ENCODE measurements at places on chromosomes 12 and 14. TPM values are rescaled to one million over a fixed set of nuclear protein-coding genes. Genes with fewer than 3 reads are reported as not detected.

The DNAH10 gene
- 1.2 TPM for total RNA-seq

The SERPINA9 gene
- 10.2 TPM for total RNA-seq

The MYO1A gene
- total RNA-seq: 2.3 TPM

The TTC9 gene
- total RNA-seq: 5.3 TPM

The MFAP5 gene
- 21.2 TPM for total RNA-seq

The AQP2 gene
- total RNA-seq: 0.15 TPM

The MGAT2 gene
- total RNA-seq: 8.9 TPM

GRCh38 chr14:94177806-94178205 is 3.7 kb downstream of the PPP4R4 start:
- H3K4me3 ChIP-seq: no peak overlapping the region
- peaks cover 32% of the 10 kb centered on the region for H3K4me1 ChIP-seq
- H3K27ac ChIP-seq: no peak overlapping the region
- no peaks in the 10 kb centered on the region for H3K36me3 ChIP-seq
- peaks cover 13% of the 10 kb centered on the region for H3K27me3 ChIP-seq

DNA sequence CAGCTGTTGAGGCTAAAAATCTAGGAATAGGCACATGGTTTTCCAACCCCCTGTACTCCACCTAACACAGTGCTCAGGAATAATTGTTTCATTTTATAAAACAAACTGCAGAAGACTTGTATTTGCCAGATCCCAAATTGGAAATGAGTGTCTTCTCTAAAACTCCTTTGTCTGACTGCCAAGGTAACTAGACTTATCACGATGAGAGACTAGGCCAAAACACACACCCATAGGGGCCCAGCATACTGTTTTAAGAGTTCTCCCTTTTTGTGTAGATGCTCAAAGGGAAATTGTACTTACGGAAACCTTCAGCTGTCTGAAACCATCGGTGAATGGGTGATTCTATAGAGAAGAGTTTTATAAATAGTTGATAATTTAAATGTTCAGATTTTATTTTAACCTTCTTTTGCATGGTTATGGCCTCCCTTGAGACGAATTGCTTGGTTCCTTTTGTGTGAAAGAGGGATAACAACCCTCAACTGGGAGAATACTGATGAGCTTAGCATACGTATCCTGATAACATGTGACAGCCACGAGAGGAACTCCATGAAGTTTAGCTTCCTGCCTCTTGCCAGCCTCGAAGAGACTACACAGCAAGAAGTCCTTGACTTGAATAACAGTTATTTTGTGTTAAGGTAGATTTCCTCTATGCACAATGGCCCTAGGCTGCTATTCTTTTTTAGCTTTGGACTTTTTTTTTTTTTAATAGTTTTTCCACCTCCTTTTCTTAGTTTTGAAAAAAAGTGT is 103.3 kb downstream of the PELI2 start:
- no peaks in the 10 kb centered on the region for H3K27me3 ChIP-seq
- H3K27ac ChIP-seq: no peak overlapping the region
- peaks cover 45% of the 10 kb centered on the region for H3K4me1 ChIP-seq
- H3K36me3 ChIP-seq: no peaks in the 10 kb centered on the region

DNA sequence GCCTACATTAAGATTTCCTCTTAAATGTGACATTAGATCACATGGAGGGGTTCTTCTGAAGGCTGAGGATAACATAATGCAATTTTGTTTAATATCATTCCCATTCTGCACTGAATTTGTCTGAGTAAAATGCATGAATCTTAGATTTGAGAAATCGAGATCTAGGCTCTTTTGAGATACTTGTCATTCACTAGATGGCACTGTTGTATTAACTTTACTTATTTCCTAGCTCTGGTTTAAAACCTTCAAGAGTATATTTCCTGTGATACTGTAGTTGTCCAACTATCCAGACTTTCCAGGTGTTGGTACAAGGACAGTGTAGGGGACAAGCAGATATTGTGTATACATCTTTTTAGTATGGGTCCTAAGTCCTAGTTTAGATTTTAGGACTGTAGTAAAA is 91.7 kb upstream of the SEL1L start:
- H3K36me3 ChIP-seq: no peaks in the 10 kb centered on the region
- no peaks in the 10 kb centered on the region for H3K4me1 ChIP-seq
- H3K4me3 ChIP-seq: no peak overlapping the region
- no peaks in the 10 kb centered on the region for H3K27me3 ChIP-seq
- DNase-seq: no peak

DNA sequence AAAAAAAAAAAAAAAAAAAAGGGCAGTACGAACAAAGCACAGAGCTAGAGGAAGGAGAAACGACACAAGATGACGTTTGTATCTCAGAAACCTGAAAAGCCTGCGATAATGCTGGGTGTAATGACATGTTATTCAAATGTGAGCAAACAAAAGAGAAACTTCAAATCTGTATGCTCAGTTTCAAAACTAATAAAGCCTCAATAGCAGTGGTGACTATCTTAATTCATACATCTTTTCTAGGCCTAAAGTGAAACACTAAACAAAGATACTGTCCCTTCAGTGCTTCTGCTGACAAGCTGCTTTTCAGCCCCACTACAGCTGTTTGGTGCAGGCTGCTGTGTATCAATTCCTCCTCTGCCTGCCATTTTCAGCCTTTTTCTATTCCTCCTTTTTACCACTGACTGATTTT is 15.8 kb downstream of the ITPR2 start:
- no peaks in the 10 kb centered on the region for H3K36me3 ChIP-seq
- H3K27me3 ChIP-seq: no peaks in the 10 kb centered on the region
- peak overlapping the region; percentile 35 for H3K27ac ChIP-seq
- no peak overlapping the region for H3K4me3 ChIP-seq

GRCh38 chr12:15274561-15274967 is 47.7 kb upstream of the PTPRO start:
- no peak for DNase-seq
- H3K4me1 ChIP-seq: peaks cover 30% of the 10 kb centered on the region
- peak overlapping the region; percentile 5 for H3K27ac ChIP-seq
- H3K4me3 ChIP-seq: no peak overlapping the region

GRCh38 chr12:10968765-10969456 is 17.8 kb downstream of the TAS2R50 start:
- H3K36me3 ChIP-seq: no peaks in the 10 kb centered on the region
- no peak overlapping the region for H3K4me3 ChIP-seq
- peaks cover 12% of the 10 kb centered on the region for H3K4me1 ChIP-seq
- H3K27me3 ChIP-seq: no peaks in the 10 kb centered on the region
- no peak overlapping the region for H3K27ac ChIP-seq
- DNase-seq: peak; percentile 62

GRCh38 chr14:101961011-101961721 is 3.2 kb upstream of the DYNC1H1 start:
- H3K27me3 ChIP-seq: no peaks in the 10 kb centered on the region
- H3K36me3 ChIP-seq: peaks cover 2% of the 10 kb centered on the region
- DNase-seq: peak; percentile 85
- H3K4me3 ChIP-seq: no peak overlapping the region
- H3K27ac ChIP-seq: no peak overlapping the region

GRCh38 chr14:78653173-78653572 is 483.0 kb downstream of the NRXN3 start:
- DNase-seq: no peak
- H3K4me1 ChIP-seq: no peaks in the 10 kb centered on the region
- no peaks in the 10 kb centered on the region for H3K36me3 ChIP-seq
- no peak overlapping the region for H3K4me3 ChIP-seq
- H3K27ac ChIP-seq: no peak overlapping the region
- no peaks in the 10 kb centered on the region for H3K27me3 ChIP-seq

DNA sequence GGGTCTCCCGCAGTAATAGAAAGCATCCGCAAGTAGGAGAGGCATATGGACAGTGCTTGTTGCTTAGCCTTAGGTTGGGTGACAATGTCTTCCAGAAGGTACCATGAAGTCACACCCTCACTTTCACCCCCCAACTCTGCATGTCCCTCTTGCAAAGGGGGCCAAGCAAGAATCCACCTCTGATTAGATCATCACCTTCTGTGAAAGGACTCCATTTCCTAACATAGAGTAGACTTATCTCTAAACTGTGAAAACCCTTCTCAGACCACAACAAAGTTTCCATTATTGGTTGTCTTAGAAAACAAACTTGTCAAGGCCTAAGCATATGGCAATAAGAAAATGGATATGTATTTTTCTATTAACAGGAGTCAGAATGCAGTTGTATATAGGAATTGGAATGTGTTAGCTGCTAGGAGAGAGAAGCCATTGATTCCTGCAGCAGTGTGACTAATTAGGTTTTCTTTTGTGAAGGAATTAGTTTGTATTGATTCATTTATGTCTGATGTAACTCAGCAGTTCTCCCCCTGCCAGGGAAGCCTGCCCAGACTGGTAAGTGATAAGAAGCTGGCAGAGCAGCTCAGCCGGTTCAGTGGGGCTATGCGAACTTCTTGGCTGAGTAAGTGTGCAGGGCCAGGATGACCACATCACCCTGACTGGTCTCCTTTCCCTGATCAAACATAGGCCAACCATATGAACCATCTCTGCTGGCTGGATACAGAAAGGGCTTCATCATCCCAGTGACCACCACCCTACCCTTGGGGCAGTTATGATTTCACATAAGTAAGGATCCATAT is 107.3 kb upstream of the CCDC196 start:
- no peaks in the 10 kb centered on the region for H3K27me3 ChIP-seq
- no peak overlapping the region for H3K4me3 ChIP-seq
- peaks cover 12% of the 10 kb centered on the region for H3K4me1 ChIP-seq
- DNase-seq: no peak
- H3K36me3 ChIP-seq: no peaks in the 10 kb centered on the region

- no peak overlapping the region for H3K27ac ChIP-seq
- no peaks in the 10 kb centered on the region for H3K4me1 ChIP-seq
- no peak overlapping the region for H3K4me3 ChIP-seq
- H3K27me3 ChIP-seq: no peaks in the 10 kb centered on the region
- no peaks in the 10 kb centered on the region for H3K36me3 ChIP-seq
Measured at GRCh38 chr14:66237741-66238140, 248.4 kb upstream of the CCDC196 start.

DNA sequence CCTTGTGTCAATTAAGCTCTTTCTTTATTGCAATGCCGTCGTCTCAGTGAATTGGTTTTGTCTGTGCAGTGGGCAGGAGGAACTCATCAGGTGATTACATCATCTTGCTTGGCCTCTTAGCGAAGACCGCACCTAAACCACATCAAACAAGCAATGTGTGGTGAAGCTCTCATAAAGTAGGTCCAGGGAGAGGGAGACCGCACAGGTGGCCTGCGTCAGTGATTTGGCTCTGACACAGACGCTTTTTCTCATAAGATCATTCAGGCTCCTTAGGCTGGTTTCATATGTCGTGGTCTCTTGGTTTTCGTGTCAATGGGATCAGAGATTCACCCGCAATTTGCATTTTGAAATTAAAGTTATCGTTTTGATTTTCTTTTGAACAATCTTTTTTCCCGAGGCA is 6.7 kb upstream of the TESC start:
- H3K4me1 ChIP-seq: no peaks in the 10 kb centered on the region
- DNase-seq: no peak
- H3K36me3 ChIP-seq: no peaks in the 10 kb centered on the region
- H3K4me3 ChIP-seq: no peak overlapping the region
- H3K27me3 ChIP-seq: peaks cover 20% of the 10 kb centered on the region
- no peak overlapping the region for H3K27ac ChIP-seq

DNA sequence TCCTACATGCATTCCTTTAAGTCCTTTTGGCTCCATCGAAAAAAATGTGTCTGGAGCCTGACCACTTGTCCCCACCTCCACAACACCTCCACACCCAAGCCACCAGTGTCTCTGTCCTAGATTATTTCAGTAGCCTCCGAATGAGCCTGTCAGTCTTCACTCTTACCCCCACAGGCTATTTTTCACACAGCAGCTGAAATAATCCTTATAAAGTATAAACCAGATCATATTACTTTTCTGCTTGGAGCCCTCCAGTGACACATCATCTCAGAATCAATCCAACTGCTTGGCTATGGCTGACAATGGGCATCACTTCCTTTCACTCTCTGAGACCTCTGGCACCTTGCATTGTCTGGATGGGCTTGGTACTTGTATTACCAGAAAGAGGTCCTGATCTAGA is 44.9 kb downstream of the BBS10 start:
- H3K36me3 ChIP-seq: no peaks in the 10 kb centered on the region
- no peak overlapping the region for H3K4me3 ChIP-seq
- no peak overlapping the region for H3K27ac ChIP-seq
- H3K4me1 ChIP-seq: no peaks in the 10 kb centered on the region
- no peak for DNase-seq

- H3K36me3 ChIP-seq: no peaks in the 10 kb centered on the region
- H3K27me3 ChIP-seq: no peaks in the 10 kb centered on the region
- no peak for DNase-seq
- H3K4me1 ChIP-seq: no peaks in the 10 kb centered on the region
- H3K27ac ChIP-seq: no peak overlapping the region
Measured at GRCh38 chr12:80531646-80532045, 87.6 kb downstream of the PTPRQ start.

DNA sequence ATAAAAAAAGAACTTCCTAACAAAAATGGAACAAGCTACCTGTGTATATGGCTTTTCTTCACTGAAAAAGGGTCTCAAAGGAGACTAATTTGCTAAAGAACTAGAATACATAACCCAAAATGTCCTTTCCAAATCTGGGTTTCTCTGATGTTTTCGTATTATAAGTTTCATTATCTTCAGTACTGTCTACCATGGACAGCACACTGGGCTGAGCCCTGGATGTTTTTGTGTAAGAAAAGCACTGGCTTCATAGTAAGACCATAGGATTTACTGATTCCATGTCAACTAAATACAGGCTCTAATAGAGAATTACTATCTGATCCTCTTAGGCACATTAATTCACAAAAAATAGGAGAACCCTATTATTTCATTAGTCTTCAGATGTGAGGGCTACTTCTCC is 94.3 kb upstream of the GPHB5 start:
- no peaks in the 10 kb centered on the region for H3K4me1 ChIP-seq
- H3K36me3 ChIP-seq: peaks cover 4% of the 10 kb centered on the region
- no peak overlapping the region for H3K27ac ChIP-seq
- H3K4me3 ChIP-seq: no peak overlapping the region
- no peak for DNase-seq

- H3K4me3 ChIP-seq: no peak overlapping the region
- no peaks in the 10 kb centered on the region for H3K36me3 ChIP-seq
- DNase-seq: peak; percentile 85
- peak overlapping the region; percentile 82 for H3K27ac ChIP-seq
Measured at GRCh38 chr12:93813972-93814821, 137.0 kb downstream of the CRADD start.

GRCh38 chr14:20490563-20490962 is 14.8 kb upstream of the RNASE10 start:
- H3K27me3 ChIP-seq: no peaks in the 10 kb centered on the region
- no peak for DNase-seq
- no peak overlapping the region for H3K4me3 ChIP-seq
- H3K27ac ChIP-seq: no peak overlapping the region

- no peak overlapping the region for H3K4me3 ChIP-seq
- H3K27ac ChIP-seq: no peak overlapping the region
- H3K27me3 ChIP-seq: peaks cover 13% of the 10 kb centered on the region
- no peaks in the 10 kb centered on the region for H3K36me3 ChIP-seq
- no peaks in the 10 kb centered on the region for H3K4me1 ChIP-seq
Measured at GRCh38 chr14:100841761-100842403, 16.0 kb downstream of the MEG3 start.

DNA sequence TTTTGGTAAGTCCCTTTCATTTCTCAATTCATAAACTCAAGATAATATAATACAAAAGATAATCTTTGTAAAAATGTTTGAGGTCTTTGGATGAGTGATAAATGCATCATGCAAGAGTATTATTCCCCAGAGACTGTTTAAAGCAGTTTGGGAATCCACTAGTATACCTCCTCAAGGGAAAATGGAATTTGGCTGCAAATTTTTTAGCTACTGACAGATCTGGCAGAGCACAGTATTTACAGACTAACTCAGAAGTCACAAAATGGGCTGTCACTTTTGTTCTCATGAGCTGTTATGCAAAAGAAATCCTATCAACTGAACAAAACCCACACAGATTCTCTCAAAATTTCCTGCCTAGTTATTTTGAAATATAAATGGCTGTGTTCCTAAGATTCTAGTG is 9.9 kb downstream of the SPIC start:
- no peaks in the 10 kb centered on the region for H3K36me3 ChIP-seq
- DNase-seq: no peak
- H3K27ac ChIP-seq: no peak overlapping the region

Data from suprapubic skin (tissue), 4 donors.